ENCODE measurements at places on chromosomes 6 and 20. TPM values are rescaled to one million over a fixed set of nuclear protein-coding genes. Genes with fewer than 3 reads are reported as not detected.

Gene LGSN
- total RNA-seq, result not detected

- DNase-seq, result peak; percentile 76
These were observed 70.2 kb downstream of the SNX9 start for GRCh38 chr6:157893238-157893637.

Gene CCM2L
- not detected for total RNA-seq

DNA sequence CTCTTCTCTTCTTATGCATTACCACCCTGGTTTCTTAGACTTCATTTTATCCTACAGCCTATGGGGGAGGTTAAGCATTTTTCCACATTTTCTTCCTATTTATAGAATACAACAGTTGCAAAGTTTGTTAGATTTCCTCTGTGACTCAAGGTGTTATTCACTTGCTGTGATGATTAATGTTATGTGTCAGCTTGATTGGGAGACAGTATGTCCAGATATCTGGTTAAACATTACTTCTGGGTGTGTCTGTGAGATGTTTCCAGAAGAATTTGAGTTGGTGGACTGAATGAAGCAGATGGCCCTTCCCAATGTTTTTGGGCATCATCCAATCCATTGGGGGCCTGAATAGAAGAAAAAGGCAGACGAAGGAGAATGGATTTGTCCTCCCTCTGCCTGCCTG, 131.3 kb downstream of the C6orf118 start:
- DNase-seq, result no peak

Gene CTSZ
- 51.1 TPM for total RNA-seq

Gene RFX6
- total RNA-seq, result not detected

DNA sequence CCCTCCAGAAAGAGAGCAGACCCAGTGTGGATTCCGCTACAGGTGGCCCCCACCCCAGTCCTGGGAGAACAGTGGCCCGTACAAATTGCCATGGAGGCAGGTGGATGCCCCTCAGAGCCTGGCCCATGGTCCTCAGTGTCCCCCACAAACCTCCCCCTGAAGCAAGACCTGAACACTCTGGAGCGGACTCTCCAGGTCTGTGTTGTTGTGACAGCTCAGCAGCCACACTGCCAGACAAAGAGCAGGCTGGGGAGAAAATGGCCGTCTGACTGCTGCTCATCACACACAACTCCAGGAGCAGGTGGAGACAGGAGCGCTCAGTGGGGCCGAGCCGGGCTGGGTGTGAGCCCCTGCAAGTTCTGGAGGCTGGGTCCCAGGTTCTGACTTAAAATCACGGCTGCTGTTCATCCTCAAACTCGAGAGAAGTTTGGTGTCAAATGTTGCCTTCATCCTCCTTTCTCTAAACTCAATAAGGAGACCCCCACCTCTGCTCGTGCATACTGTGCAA, 241.8 kb downstream of the CDH4 start:
- no peak for DNase-seq

DNA sequence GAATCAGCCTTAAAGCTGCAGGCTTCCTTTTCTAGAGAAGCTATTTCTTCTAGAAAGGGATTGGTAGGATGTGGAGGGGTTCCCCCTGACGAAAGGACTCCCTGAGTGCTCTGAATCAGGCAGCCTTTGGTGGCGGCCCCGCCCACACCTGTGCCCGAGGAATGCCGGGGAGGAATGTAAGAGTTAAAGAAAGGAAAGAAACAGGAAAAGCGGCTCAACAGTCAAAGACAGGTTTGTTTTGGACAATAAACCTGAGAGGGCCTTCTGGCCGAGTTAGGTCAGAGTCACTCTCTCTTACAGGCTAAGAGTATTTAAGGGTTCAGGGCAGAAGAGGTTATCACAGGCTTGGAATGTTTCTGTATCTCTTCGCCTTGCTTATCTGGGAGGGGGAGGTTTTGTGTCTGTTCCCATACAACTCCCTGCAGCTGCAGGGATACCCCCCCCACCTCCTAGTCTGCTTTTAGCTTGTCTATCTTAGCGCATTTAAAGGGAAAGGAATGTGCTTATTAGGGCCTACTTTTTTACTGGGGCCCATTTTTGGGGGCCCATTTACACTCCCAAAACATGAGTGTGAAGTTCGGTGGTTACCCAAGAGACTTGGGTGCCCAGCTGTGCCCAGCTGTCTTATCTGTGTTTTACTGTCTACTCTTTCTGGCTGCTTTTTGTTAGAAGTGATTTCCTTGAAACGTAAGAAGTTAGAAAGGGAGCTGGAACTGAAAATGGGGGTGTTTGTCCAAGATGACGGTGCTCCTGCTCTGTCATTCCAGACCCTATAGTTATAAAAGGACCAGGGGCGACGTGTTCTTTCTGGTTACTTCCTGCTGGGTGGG, 32.8 kb downstream of the DYNLT1 start:
- no peak for DNase-seq

DNA sequence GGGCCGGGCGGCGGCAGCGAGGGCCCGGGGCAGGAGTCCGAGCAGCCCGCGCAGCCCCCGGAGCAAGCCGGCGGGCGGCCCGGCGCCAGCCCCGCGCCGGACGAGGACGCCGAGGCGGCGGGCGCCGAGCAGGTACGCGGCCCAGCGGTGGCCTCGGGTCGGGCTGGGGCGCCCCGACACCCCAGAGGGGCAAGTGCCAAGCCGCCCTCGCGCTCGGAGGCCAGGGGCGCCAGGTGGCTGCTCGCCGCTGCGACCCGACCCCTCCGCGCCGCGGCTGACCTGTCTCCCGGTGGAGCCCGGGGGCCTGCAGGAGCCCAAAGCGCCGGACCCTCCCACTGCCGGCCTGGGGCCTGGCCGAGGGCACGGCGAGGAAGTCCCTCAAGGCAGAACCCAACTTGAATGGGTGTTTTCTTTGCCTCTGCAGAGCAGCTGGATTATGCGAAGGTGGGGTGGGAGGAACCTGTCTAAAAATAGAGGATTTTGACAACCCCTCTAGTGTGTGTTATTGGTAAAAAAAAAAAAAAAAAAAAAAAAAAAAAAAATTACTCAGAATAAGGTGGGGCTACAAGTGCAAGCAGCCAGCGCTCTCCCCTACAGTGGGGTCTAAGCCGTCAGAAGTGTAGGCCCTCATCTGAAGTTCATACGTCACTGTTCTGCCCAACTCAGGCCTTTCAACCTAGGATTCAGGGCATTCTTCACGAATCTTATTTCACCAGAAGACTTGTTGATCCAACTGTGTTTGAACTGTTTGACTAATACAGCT, 609 bp downstream of the OGFRL1 start:
- DNase-seq, result peak; percentile 76

Gene CFAP206
- not detected for total RNA-seq

Measured in activated CD4-positive, alpha-beta T cell treated with anti-CD3 and anti-CD28 coated beads, Interleukin-2, amount 10 ng/mL, durations not matched to agents 24 days and 14 days (primary cell).